ENCODE measurements at places on chromosomes 11 and 22.

- DNase-seq = no peak
Measured at GRCh38 chr11:30322191-30322590, 713 bp upstream of the ARL14EP start.

GRCh38 chr11:119974051-119974450 is 163.9 kb downstream of the TRIM29 start:
- DNase-seq = no peak

DNA sequence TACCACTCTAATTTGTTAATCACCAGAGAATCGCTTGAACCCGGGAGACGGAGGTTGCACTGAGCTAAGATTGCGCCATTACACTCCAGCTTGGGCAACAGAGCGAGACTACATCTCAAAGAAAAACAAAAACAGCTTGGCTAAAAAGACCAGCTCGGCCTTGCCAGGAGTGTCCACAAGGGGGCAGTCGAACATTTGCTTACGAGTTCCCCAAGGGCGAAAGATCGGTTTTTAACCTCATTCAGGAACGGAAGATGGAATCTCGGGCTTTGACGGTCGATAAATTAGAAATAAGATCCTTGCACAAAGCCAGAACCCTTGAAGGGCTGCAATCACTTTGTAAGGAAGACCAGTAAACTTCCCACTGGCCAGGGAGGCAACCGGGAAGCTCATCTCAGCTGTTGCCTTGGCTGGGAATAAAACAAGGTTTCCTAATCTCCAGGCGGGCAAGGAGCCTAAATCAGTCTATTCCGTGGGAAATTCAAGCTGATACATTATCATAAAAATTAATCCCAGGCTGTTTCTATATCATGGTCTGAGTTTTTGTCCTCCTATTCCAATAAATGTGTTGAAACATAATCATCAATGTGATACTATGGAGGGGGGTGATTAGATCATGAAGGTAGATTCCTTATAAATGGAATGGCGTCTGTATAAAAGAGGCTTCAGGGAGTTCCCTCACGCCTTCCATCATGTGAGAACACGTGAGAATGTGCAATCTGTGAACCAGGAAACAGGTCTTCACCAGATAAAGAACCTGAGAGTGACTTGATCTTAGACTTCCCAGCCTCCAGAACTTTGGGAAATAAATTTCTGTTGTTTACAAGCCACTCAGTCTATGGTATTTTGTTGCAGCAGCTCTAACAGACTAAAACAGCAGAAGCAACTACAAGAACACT is 14.9 kb upstream of the SLC29A2 start:
- DNase-seq = peak; percentile 80

DNA sequence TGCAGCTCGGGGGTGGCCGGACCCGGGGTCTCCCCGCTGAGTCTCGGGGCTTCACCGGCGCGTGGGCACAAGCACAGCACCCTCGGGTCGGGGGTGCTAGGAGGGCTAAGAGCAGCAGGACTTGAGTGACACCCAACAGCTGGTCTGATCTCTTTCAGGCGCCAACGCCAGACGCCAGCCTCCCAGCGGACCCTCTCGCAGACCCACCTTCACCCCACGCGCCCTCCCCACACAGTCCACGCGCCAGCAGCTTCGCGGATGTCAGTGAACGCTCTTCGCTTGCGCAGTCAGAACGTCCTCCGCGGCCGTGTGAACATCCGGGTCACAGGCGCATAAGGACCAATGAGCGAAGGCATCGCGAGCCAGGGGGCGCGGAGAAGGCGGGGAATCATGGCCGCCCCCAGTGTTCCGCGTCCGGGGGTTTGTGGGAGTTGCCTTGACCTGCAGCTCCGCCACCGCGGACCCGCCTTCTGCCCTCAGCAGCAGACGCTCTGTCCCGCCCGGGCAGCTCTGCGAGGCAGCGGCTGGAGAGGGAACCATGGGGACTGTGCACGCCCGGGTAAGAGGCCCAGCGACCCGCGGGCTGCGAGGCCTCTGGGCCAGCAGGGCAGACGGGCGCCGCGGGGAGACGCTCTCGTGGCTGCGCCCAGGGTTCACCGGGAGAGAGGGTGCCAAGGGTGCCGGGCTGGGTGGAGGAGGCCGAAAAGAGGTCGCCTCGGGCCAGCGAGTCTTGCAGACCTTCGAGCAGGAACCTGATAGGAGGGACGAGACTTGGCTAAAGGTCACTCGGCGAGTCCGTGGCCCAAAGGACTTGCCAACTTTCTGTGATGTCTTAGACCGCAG is at the start of gene SAMM50:
SAMM50 (plus strand) TSS at position 403 of the 843 bp plus-strand sequence; CDS start at position 539, 136 bp downstream.
- peak; percentile 54 for DNase-seq

DNA sequence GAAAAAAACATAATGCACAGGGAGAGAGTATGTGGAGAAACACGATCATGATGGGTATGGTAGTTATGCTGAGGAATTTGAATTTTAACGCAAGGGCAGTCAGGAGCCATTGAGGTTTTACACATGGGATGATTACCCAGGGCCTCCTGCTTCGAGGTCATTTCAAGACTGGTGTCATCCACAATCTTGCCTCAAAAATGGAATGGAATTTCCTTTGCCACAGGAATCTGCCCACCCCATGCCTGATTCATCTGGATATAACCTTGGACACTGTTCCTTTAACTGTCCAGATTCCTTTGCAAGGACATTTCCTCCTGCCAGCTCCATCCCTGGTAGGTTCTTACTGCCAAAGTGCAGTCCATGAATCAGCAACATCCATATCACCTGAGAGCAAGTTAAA is 655.9 kb upstream of the TENM4 start:
- no peak for DNase-seq

GRCh38 chr22:40203572-40203971 is 25.8 kb downstream of the TNRC6B start:
- DNase-seq = peak; percentile 33

- no peak for DNase-seq
Measured at GRCh38 chr22:45867906-45868555, 108.9 kb downstream of the WNT7B start.

GRCh38 chr11:111044751-111045406 is 200.6 kb upstream of the POU2AF2 start:
- no peak for DNase-seq

GRCh38 chr22:19738664-19739447 is 15.5 kb downstream of the GP1BB start:
- DNase-seq = no peak

DNA sequence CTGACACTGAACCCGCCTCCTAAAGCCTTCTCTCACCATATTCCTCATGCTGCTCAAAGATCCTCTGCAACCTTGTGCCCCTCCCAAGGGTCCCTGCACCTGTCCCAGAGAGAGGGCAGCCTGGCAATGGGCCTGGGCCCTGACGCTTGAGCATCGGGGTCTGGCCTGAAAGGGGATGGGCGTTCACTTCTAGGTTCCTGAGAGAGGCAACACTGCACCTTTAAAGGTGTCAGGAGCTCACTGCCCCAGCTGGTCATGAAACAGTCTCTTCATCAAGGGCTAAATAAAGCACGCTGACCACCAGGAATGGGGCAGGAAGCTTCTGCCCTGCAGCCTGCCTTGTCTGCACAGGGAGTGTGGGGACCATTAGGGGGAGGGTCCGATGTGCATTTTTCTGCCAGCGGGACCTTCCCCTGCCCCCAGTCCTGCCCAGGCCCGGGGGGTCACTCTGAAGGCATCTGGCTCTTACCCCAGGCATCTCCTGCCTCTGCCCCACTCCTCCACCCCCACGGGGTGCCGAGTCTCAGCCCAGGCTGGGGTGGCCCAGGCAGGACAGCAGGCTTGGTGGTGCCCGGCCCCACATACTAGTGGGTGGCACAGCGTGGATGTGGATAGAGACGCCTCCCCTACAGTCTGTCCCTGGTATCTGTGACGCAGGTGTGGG is 3.5 kb downstream of the C11orf21 start:
- DNase-seq = no peak

DNA sequence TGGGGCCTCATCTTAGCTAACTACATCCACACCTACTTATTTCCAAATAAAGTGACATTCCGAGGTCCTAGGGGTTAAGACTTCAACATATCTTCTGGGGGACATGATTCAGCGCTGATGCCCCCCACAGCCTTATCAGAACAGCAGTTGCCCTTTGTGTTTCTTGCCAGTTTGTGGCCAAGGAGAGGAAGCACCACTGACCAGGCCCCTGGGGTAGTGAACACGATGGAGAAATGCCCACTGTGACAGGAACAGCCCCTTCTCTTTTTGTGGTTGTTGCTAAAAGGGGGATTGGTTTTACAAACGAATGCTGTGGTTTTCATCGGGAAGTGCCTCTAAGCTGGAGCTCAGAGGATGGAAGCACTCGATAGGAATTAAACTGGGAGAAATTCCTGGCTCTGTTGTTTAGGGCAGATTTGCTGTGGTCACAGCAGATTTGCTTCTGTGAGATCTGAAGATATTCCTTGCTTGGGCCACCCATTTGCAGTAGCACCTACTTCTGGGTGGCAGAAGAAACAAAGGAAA is 88.8 kb downstream of the ABTB2 start:
- no peak for DNase-seq

- DNase-seq = no peak
Measured at GRCh38 chr11:76371170-76371569, 9.8 kb downstream of the THAP12 start.

DNA sequence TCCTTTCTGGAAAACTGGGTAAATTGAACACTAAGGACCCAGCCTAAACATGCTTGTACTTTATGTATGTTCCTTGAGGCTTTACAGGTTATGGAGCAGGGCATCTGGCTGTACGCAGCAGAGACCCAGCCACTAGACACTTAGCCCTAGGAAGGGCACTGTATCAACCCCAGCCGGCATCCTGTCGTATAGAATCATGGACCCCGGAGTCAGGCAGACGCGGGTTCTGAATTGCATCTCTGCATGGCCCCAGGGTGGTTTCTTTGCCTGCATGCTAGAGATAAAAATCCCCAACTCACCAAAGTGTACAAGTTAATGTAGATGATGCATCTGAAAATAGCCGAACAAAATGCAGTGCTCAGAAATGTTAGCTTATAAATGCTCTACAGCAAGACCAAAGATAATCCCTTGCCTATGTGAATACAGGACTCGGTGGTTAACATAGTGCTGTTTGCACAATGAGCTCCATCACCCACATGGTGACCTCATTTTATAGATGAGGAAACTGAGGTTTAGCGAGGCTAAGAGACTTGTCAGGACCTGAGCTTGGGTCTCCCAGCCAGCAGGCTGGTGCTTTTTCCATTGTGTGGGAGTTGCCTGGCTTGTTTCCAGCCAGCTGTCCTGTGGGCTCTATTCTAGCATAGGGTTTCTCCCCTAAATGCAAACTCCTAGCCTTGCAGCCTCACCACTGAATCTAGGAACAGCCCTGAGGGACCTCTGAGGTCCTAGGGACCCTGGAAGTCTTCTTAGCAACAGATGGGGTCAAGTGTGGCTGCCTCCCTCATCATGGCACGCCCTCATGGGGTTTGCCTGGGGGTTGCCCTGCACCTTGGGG is 7.3 kb downstream of the CD6 start:
- no peak for DNase-seq

- DNase-seq = no peak
Measured at GRCh38 chr11:47489395-47489755, 40.4 kb upstream of the RAPSN start.

GRCh38 chr11:113091481-113091780 is 130.2 kb downstream of the NCAM1 start:
- DNase-seq = no peak

DNA sequence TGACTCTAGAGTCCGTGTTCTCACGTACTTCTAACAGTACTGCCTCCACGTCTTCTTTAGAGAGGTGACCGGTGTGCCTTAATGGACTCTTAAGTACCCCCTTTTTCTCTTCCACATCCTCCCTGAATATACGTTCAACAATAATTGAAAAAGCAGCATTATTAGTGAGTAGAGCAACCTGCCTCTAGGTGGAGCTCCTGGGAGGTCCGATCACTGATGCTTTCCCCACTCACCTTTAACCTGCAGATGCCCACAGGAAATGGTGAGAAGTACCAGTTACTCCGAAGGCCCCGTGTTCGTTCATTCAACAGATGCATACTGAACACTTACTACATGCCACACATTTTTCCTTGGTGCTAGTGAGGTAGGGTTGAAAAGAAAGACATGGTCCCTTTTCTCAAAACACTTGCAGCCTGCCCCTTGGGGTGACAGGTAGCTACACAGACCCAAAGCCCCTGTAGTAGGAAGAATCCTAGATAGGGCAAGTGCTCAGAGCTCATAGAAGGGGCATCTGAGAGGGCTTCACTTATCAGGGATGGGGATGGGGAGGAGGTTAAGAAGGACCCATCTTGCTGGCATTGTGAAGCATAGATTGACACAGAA is 72.7 kb downstream of the FEZ1 start:
- no peak for DNase-seq

- no peak for DNase-seq
Measured at GRCh38 chr11:107777110-107777509, 65.3 kb upstream of the SLN start.

DNA sequence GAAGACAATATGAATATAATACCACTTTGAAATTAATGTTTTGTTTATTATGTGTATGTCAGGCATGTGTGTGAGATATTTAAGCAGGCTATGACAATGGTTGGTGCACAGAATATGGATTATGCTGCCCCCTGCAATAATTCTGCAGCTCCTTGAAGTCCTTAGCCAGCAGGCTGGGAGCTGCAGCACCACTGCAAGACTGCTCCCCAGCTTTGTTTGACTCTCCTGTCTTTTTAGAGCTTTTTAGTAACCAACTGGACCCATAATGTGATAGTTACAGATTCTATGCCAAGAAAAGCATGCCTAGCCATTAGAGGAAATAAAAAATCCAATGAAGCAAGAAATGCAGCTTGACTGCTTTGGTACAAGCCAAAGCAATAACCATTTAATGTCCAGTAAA is 535.1 kb downstream of the TMEM135 start:
- DNase-seq = no peak

- DNase-seq = no peak
Measured at GRCh38 chr11:6111673-6112072, 4.2 kb downstream of the OR56B4 start.

- no peak for DNase-seq
Measured at GRCh38 chr22:28426346-28427132, 253.1 kb downstream of the TTC28 start.

DNA sequence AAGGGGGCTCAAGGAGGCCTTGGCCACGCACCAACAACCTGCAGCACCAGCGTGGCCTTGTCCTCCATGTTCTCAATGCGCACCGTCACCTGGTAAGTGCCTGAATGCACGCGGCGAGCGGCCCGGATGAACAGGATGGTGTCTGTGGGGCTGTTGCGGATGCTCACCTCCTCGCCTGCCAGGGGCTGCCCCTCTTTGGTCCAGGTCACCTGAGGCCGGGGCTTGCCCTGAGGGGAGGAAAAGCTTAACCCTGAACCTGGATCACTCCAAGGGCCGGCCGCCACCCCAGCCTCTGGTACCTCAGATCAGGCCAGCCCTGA is 19.0 kb downstream of the MYBPC3 start:
- DNase-seq = no peak

GRCh38 chr11:75667831-75668450 is 897 bp downstream of the MAP6 start:
- DNase-seq = no peak

GRCh38 chr11:126834573-126834972 is 166.0 kb downstream of the KIRREL3 start:
- DNase-seq = no peak

DNA sequence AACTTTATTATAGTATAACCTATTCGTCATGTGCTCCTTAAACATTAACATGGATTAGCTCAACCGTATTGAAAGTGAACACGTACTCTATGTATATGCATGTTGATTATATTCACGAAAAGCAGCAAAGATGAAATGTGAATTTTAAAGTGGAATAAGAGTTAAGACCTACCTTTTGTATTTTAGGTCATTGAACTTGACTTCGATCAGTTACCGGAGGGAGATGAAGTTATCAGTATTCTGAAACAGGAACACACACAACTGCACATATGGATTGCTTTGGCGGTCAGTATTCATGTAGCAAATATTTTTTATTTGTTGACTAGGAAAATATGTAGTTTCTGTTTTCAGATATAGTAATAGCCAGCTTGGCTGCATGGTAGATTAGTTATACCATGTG is 1.4 kb downstream of the CTR9 start:
- no peak for DNase-seq

Data from cerebellar nuclear complex (tissue), 1 donor.